Astrocyte (in vitro differentiated cells and primary cell): ENCODE measurements at places on chromosomes 12 and 14. TPM values are rescaled to one million over a fixed set of nuclear protein-coding genes. Genes with fewer than 3 reads are reported as not detected.

GRCh38 chr14:75832621-75833297 is 149.0 kb downstream of the TGFB3 start:
- peaks cover 23% of the 10 kb centered on the region for H3K4me1 ChIP-seq
- H3K27me3 ChIP-seq, result no peaks in the 10 kb centered on the region
- peak overlapping the region; percentile 80 for H3K27ac ChIP-seq
- no peak overlapping the region for H3K4me3 ChIP-seq
- DNase-seq, result peak; percentile 91
- no peaks in the 10 kb centered on the region for H3K36me3 ChIP-seq

- peaks cover 15% of the 10 kb centered on the region for H3K27me3 ChIP-seq
- H3K4me1 ChIP-seq, result peaks cover 12% of the 10 kb centered on the region
- no peak overlapping the region for H3K4me3 ChIP-seq
- H3K27ac ChIP-seq, result no peak overlapping the region
- H3K36me3 ChIP-seq, result no peaks in the 10 kb centered on the region
Observed at GRCh38 chr12:124286414-124286813, 8.5 kb upstream of the RFLNA start.

GRCh38 chr14:45649051-45649450 is 396.0 kb upstream of the MIS18BP1 start:
- H3K36me3 ChIP-seq, result no peaks in the 10 kb centered on the region
- no peaks in the 10 kb centered on the region for H3K27me3 ChIP-seq
- H3K4me3 ChIP-seq, result no peak overlapping the region
- no peaks in the 10 kb centered on the region for H3K4me1 ChIP-seq
- DNase-seq, result no peak
- H3K27ac ChIP-seq, result no peak overlapping the region

- no peak overlapping the region for H3K4me3 ChIP-seq
- H3K4me1 ChIP-seq, result peaks cover 4% of the 10 kb centered on the region
- no peak overlapping the region for H3K27ac ChIP-seq
- no peaks in the 10 kb centered on the region for H3K27me3 ChIP-seq
- H3K36me3 ChIP-seq, result no peaks in the 10 kb centered on the region
Observed at GRCh38 chr14:73312687-73313086, 75.4 kb downstream of the PAPLN start.

TMEM30B gene
- 0.36 TPM in 1 of 2 replicates, not detected in the other for total RNA-seq

GRCh38 chr14:103031956-103032355 is 25.4 kb downstream of the CDC42BPB start:
- H3K4me3 ChIP-seq, result no peak overlapping the region
- H3K36me3 ChIP-seq, result no peaks in the 10 kb centered on the region
- no peaks in the 10 kb centered on the region for H3K4me1 ChIP-seq

- H3K4me3 ChIP-seq, result no peak overlapping the region
- DNase-seq, result no peak
- no peak overlapping the region for H3K27ac ChIP-seq
- H3K36me3 ChIP-seq, result no peaks in the 10 kb centered on the region
Observed at GRCh38 chr14:56903304-56903969, 93.2 kb upstream of the OTX2 start.

NRXN3 gene
- total RNA-seq, result 12.6 and 18.0 TPM in 2 replicates

C3AR1 gene
- 7.1 and 8.3 TPM in 2 replicates for total RNA-seq

COX8C gene
- not detected in 2 replicates for total RNA-seq
